BJ (cell line): ENCODE measurements at places on chromosomes 3 and 15.

GRCh38 chr3:58371754-58372153, 39.1 kb downstream of the PXK start:
- DNase-seq = no peak

- no peak for DNase-seq
Observed at GRCh38 chr3:189455641-189456417, 175.4 kb upstream of the TP63 start.

DNA sequence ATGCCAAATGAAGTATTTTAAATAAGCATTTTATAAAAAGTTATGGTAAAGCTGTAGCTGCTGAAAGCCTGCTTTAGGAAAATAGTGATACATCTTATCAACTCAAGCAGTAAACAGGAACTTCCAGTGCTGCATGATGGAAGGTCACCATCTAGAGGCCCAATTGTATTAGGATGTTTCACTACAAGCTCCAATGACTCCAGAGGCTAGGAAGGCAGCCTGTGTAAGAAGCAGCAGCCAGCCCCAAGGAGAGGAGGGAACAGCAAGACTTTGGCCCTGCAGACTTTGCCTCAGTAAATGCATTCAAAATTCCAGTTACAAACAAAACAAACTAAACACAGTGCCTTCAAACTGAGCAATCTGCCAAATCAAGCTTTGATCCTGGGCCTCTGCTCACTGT, 32.1 kb downstream of the ILDR1 start:
- no peak for DNase-seq

- no peak for DNase-seq
Observed at GRCh38 chr3:14175383-14176037, 2.9 kb downstream of the XPC start.

DNA sequence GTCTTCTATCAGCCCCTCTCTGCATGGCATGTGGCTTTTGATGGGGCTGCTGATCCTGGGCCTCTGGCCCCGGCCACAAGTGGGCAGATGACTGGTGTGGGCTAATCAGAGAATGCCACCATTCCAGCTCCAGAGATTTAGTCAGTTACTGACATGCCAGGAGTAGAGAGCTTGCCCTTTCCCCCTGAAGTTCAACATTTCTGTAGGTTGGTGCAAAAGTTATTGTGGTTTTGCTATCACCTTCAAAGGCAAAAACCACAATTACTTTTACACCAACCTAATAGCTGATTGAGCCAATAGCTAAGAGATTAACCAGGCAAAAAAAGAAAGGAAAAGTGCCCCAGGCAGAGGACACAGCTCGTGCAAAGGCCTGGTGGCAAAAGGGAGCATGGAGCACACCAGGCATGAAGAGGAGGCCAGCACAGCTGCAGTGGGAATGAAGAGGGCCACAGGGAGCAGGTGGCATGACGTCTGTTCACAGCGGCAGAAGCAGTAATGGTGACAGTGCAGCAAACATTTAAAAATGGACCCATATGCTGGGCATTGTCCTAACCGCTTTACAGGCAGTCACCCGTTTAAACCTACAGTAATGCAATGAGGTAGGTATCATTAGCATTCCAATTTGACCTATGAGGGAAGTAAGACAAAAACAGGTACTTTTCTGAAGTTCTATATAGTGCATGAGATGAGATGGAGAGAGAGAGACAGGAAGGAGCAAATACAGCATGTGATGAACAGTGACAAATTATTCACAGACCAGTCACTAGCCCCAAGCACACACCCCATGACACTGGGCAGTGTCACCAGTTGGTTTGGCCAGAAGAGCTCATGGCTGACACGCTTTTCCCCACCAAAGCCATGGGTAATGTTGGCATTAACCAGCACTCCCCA, 373.0 kb upstream of the PROK2 start:
- no peak for DNase-seq

- DNase-seq = no peak
Observed at GRCh38 chr3:186754871-186755270, 28.5 kb upstream of the EIF4A2 start.

DNA sequence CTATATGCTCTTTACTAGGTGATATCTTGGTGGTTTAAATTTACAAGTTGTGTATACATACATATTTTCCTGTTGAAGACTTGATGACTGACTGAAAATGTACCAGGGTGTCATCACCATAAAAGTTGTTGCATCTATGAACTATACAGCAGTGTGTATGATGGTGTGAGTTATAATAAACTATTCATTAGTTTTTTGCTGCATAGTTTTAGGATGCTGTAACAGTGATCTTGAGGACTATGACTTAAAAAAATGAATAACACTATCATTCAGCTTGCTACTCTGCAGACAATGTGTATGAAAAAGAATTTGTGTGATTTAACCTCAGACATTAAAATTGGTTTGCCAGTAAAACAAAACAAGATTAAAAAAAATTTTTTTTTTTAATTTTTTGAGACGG, 49.0 kb downstream of the UBE2E2 start:
- DNase-seq = no peak
